Substantia nigra (tissue), 51 donors: ENCODE measurements at places on chromosomes 2 and 18.

- no peak for DNase-seq
Measured at GRCh38 chr2:170813611-170814532, 2.8 kb upstream of the GAD1 start.

- DNase-seq: no peak
Measured at GRCh38 chr2:118090387-118091139, 2.3 kb downstream of the INSIG2 start.

DNA sequence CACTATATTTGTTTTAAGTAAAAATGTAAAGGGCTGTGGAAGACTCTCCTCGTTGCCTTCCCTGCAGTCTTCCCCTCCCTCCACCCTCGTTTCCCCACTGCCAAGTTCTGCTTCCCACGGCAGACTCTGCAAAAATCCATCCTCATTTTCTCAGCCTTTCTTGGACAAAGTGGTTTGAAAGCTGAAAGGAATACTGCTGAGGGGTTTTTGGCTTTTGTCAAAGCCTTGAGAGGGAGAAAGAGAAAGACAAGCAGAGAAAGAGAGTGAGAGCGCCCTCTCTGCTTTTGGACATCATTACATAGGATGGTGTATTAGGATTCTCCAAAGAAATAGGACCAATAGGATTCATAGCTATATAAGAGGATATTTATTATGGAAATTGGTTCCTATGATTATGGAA lies 455.9 kb upstream of the SOX11 start:
- DNase-seq: no peak

DNA sequence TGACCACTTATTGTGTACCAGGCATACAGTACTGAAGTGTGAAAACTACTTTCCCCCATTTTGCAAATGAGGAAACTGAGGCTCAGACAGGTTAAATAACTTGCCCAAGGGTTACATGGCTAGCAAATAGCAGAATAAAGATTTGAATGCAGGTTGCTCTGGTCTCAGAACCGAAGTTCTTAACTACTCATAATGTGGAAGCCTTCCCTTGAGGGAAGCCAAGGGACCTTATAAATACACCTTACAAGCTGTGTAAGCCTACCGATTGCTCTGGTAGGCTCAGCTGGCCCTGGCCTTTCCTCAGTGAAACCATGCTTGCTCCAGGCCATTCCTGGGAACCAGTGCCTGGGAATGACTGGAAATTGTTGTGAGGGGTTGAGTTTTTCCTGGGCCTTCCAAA lies 114.6 kb upstream of the CDCA7 start:
- no peak for DNase-seq

DNA sequence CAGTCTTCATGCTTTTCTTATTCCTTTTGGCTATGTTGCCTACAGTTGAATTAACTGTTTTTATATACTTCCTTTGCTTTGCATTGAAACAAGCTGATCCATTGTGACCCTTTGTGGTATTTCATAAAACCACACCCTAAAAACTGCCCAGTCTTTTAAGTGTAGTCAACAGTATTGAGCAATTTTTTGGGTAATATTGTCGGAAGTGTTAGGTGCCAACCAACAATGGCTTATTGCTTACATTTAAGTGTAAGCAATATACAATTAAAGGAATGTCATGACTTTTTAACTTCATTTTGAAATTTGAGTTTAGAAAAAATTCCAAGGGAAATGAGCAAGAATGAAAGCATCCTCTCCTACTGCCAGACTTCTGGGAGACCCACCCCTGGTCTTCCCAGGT lies 174.1 kb downstream of the NEDD4L start:
- DNase-seq: no peak

DNA sequence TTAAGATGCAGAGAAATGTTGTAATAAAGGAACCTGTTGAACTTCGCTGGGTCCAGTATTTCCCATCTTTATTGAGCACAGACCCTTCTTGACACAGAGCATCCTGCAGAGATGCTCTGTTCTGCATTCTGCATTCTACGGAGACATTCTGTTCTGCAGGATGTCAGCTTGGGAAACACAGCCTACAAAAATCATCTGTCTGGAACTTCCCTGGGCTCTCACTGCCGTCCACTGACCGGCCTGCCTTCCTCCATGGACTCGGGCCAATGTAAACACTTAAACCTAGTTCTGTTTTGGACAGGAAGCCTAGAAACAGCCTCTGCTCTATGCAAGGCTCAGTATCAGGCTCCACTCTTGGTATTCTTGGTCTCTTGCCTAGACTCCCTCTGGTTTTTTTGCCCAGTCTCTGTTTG lies 90.0 kb upstream of the PPP1CB start:
- DNase-seq: no peak

- DNase-seq: no peak
Measured at GRCh38 chr2:188130317-188130716, 161.4 kb upstream of the GULP1 start.

DNA sequence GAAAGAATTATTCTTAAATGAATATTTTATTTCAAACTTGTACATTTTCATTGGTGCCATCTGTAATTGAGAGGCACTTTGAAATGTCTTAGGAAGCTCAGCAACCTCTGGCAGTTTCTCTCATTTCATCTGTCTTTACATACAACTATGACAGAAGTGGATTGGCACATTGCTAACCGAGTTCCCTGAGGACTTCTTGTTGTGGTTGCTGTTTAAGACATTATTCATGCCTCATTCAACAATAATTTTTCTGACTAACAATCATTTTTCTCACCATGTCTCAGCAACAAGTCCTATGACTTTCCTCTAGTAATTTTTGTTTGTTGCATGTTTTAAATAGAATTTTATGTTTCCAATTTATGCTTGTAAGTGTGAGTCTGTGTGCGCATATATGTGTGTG lies 284.0 kb upstream of the CWC22 start:
- no peak for DNase-seq

GRCh38 chr18:63981719-63982118 lies 11.8 kb downstream of the SERPINB8 start:
- DNase-seq: no peak

GRCh38 chr18:73087282-73087977 lies 219.6 kb upstream of the NETO1 start:
- DNase-seq: no peak

DNA sequence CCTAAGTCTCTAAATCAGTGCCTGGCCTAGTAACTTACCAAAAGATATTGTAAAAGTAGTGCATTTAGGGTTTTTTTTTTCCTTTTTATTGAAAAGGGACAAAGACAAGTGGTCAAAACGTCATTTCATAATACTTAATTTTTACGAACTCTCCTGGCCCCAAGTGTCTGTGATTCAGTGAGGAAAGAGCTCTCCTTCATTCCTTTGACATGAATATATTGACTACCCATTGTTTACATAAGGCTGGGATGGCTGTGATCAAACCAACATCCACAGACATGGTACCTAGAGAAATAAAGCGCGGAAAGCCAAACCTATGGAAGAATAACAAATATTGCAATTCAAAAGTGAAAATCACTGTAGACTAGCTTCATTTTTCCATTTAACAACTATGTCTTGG lies 198.4 kb downstream of the BABAM2 start:
- DNase-seq: no peak

DNA sequence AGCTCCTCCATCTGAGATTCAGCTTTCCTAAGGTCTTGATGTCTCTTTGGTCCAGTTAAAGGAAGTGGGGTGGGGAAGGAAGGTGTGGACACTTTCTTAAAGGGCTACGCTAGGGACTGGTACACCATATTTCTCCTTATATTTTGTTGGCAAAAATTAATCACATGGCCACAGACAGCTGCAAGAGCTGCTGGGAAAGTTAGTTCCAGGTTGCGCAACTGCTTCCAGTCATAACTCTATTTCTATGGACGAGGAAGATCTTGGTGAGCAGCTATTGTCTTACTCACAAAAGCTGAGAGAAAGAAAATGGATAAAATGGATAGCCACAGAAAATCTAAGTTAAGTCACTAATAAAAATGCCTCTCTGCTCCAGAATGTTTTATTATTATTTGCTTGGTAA lies 60.7 kb upstream of the PPM1B start:
- no peak for DNase-seq

GRCh38 chr18:47701134-47701533 lies 229.3 kb downstream of the SMAD2 start:
- no peak for DNase-seq

DNA sequence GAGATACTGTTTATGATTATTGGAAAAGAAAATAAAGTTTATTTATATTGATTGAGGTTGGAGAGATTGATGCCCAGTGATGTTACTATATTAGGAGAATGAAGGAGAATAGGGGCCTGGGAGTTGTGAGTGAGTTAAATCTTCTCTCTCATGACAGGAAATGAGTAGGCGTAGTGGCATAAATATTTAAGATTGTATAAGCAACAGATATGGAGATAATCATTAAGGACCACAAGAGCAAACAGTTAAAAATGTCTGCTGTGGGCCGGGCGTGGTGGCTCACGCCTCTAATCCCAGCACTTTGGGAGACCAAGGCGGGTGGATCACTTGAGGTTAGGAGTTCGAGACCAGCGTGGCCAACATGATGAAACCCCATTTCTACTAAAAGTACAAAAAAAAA lies 62.7 kb downstream of the PTRHD1 start:
- no peak for DNase-seq

DNA sequence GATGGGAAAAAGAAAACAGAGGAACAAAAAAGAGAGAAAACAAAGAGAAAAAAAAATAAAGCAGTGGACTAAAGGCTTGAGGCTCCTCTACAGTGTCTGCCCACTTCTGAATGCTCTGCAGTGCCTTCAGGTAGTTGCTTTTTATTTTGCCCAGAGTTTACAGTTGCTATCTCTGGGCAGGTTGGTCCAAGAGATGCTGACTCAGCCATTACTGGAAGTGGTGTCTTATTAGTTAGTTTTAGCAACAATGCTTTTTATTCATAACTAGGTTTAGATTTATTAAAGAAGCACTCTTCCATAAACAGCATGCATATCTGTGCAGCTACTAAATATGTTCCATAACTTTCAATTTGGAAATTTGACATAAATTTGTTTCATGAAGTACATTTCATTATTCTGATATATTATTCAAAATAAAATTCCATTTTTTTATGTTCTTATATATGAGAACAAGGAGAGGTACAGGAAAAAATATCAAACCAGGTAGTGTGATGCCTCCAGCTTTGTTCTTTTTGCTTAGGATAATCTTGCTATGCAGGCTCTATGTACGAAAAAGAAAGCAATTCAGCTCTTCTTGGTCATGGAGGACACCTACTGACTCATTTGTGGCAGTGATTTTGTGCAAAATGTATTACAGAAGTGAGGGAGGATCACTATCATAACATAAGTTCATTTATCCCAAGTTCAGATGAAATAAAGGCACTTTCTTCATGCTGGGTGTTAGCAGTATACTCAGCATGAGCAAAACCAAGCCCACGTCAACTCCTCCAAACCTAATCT lies 69.5 kb downstream of the RPIA start:
- DNase-seq: no peak

GRCh38 chr2:82412021-82412420 lies 2047.1 kb downstream of the SUCLG1 start:
- DNase-seq: no peak

- no peak for DNase-seq
Measured at GRCh38 chr2:64313398-64313723, 140.6 kb upstream of the LGALSL start.

DNA sequence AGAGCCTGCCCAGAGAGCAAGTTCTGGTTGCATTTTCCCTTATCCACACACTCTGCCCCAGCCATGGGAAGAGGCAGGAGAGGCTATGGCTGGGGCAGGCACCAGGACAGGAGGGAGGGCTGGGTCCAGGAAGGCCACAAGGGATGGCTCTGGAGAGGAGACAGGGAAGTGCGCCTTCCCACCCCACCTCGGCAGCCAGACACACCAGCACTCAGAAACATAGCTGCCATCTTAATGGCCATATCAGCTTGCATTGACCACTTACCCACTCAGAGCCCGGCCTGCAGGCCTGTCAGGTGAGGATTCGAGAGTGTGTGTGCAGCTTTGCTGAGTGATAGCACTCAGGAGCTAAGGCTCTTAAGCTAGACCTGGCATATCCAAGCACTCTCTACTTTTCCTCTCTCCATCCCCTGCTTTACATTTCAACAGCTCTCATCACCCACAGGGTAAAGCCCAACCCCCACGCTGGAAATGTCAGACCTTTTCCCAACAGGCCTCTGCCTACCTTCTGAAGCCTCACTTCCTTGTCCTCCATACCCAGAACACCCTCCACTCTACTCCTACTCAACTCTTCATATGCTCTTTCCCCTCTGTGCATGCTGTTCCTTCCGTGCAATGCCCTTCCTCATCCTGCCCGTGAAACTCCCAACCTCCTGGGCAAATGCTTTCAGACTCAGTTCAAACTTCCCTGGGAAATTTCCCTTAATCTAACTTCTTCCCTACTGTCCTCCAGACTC lies 147.9 kb downstream of the TNS1 start:
- no peak for DNase-seq

- no peak for DNase-seq
Measured at GRCh38 chr2:229314117-229314516, 43.0 kb upstream of the PID1 start.

DNA sequence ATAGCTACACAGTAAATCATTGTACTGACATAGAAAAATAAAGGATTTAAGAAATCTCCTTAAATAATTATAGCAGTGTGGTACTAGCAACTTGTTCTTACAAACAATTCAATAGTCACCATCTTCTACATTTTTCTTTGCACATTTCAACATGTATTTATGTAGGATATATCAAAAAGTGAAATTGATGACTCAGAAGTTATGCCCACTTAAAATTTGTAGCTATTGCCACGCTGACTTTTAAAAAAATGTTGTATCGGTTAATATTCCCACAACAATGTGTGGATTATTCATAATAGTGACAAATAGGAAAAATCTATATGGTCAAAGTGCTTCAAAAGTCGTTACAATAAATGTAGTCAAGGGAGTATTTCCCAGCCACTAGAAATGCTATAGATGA lies 6.7 kb downstream of the TGFA start:
- DNase-seq: no peak

GRCh38 chr2:231604685-231605606 lies 12.3 kb downstream of the TEX44 start:
- DNase-seq: peak; percentile 100

DNA sequence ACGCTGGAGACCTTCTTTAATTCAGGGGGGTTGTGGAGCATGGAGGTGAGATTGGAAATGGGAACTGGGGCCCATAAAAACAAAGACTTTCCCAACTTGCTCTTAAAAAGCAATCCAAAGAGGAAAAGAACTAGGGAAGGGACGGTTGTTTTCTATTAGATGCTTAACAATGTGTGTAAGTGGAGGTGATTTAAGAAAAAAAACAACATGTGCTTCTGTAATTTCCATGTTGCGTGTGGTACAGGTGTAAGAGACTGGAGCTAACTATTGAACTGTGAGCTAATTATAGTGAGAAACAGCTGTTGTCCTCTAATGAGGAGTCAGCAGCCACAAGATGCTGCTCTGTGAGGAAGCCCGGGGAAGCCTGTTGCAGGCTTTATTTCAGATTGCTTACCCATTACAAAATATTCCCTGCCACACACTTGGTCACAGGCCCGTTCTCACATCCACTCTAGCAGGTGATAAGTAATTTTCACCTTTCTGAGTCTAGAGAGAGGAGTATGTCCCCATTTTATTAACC lies 280.6 kb upstream of the PARD3B start:
- DNase-seq: no peak
